ENCODE measurements at places on chromosomes 5 and 9. TPM values are rescaled to one million over a fixed set of nuclear protein-coding genes. Genes with fewer than 3 reads are reported as not detected.

The ARSI gene
- 2.7 TPM for total RNA-seq

The RCL1 gene
- 41.9 TPM for total RNA-seq

The ZNF883 gene
- total RNA-seq, result 1.5 TPM

The PCDHA1 gene
- total RNA-seq, result not detected

The CTSV gene
- not detected for total RNA-seq

The TAF11L10 gene
- total RNA-seq, result not detected

The NDUFAF2 gene
- total RNA-seq, result 26.1 TPM

The HTR4 gene
- 0.90 TPM for total RNA-seq

The SPINK7 gene
- not detected for total RNA-seq

The LCN2 gene
- 1.1 TPM for total RNA-seq

The NUTM2G gene
- not detected for total RNA-seq

The PROB1 gene
- total RNA-seq, result 2.0 TPM

The TRIM7 gene
- 6.9 TPM for total RNA-seq

The TMEM215 gene
- not detected for total RNA-seq

The PLEKHG4B gene
- total RNA-seq, result not detected

The CCDC152 gene
- total RNA-seq, result 1.4 TPM

The PCDHB11 gene
- 8.1 TPM for total RNA-seq

The KCNV2 gene
- total RNA-seq, result not detected

The STPG3 gene
- total RNA-seq, result not detected

The PCDHA11 gene
- 0.27 TPM for total RNA-seq

The CTNND2 gene
- total RNA-seq, result 0.29 TPM

The SLC25A2 gene
- 0.69 TPM for total RNA-seq

The TOMM5 gene
- 39.8 TPM for total RNA-seq

The CBY3 gene
- total RNA-seq, result not detected

The MVB12B gene
- 25.5 TPM for total RNA-seq

The S100Z gene
- 0.68 TPM for total RNA-seq

The CENPK gene
- total RNA-seq, result 3.7 TPM

The PDLIM4 gene
- 70.9 TPM for total RNA-seq

The SLC34A3 gene
- total RNA-seq, result not detected

The FOXD4 gene
- not detected for total RNA-seq

The NDUFS6 gene
- 24.2 TPM for total RNA-seq

The RLN2 gene
- not detected for total RNA-seq

The SHISAL2B gene
- total RNA-seq, result not detected

The USP20 gene
- total RNA-seq, result 36.4 TPM

The IL5 gene
- total RNA-seq, result not detected

The BTNL8 gene
- total RNA-seq, result 0.29 TPM

The FPGS gene
- total RNA-seq, result 61.9 TPM

The GFI1B gene
- not detected for total RNA-seq

The CATSPER3 gene
- 0.63 TPM for total RNA-seq

The MGAT4B gene
- total RNA-seq, result 56.0 TPM
